ENCODE measurements at places on chromosomes 12 and 14.

DNA sequence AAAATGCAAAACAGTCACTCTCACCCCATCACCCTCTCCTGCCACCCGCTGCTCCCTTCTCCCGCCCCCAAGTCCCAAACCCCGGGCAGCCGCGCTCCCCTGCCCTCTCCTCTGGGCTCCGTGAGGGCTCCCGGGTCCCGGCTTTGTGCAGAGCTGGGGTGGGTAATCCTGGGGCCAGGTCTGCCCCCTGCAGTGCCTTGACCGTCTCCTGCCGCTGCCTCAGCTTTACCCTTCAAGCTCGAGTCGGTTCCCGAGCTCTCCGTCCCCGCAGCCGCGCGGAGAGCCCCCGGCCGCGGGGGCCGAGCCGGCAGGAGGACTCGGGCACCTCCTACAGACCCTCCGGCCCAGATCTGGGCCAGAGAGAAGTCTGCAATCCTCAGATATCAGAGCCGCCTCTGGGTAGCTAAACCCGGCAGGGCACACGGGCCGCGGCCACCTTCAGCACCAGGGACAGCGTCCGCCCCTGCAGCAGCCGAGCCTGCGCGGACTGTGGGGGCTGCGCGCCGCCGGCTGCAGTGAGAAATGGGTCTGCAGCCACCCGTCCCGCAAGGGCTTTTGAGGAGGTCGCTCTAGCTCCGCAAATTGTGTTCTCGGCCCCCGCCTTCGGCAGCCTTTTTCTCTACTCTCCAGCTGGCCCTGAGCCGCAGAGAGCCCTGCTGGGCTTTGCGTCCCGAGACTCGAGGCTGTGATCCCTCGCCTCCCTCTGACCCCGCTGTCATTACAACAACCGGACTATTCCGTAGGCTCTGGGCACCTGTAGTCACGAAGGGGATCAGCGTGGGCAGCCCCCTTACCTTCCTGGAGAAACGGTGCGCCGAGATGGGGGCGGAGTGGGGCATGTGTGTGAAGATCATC lies 1.2 kb downstream of the PRMT8 start:
- DNase-seq = peak; percentile 71

DNA sequence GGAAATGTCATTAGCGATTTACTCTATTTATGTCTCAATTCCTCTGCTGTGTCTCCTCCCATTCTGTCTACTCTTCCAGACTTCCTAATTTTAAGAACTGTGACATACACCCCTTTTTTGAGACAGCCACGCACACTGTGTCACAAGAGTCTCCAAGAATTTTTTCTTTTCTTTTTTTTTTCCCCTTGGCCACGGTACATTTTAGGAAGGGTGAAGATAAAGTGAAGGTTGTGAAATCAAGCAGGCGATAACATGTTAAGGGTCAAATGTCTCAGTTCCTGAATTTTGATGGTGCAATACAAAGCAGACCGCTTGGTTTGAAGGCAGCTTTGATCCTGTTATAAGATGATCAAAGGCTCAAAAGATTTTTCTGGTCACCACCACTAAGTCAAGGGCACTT lies 4.3 kb downstream of the OLR1 start:
- no peak for DNase-seq

GRCh38 chr12:121283841-121284240 lies 12.7 kb downstream of the CAMKK2 start:
- no peak for DNase-seq

DNA sequence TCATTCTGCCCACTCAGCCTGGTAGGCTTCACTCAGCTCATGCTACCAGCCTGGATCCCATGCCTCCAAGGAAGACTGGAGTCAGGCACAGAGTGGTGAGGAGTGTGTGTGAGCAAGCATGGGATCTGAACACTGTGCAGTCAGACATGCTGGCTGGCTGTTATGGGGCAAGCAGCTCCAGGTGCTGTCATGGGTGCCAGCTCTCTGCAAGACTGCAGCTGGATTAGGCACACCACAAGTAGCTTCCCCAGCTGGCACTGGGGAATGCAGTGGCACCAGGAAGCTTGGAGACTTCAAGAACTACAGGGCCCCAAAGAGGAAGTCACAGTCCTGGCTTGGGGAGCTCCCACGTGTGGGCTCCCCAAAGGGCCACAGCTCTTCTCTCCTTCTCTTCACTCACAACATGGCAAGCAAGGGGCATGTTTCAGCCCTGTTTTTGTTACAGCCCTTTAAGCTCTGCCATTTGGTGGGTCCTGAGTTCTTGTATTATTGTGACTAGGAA lies 202.5 kb downstream of the VRK1 start:
- no peak for DNase-seq

GRCh38 chr12:27219693-27220054 lies 24.4 kb upstream of the STK38L start:
- DNase-seq = no peak

DNA sequence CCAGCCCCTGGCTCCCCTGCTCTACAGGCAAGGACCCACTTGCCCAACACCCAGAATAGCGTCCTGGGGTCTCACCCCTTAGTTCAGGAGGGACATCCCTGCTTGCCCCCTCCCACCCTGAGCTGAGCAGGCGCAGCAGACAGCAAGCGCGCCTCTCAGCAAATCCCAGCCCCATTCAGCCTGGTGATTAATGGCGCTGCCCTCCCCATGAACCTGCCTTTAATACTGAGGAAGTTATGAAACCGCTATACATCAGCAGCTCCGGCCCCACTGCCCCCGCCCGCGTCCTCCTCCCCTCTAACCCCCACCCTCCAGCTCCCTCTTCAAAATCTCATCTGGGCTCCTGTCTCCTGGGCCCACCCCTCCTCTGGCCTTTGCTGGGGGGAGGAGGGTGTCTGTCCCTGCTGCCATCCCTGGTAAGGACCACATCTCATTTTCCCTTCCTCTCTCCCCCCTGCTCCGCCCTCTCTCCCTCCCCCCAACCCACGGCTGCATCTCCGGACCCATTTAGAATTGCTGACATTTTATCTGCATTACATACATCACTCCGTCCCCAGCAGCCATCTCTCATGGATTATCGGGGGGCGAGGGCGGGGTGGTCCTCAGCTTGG lies 7.1 kb upstream of the SMUG1 start:
- no peak for DNase-seq

- no peak for DNase-seq
Observed at GRCh38 chr14:60658211-60658690, 9.0 kb upstream of the SIX1 start.

DNA sequence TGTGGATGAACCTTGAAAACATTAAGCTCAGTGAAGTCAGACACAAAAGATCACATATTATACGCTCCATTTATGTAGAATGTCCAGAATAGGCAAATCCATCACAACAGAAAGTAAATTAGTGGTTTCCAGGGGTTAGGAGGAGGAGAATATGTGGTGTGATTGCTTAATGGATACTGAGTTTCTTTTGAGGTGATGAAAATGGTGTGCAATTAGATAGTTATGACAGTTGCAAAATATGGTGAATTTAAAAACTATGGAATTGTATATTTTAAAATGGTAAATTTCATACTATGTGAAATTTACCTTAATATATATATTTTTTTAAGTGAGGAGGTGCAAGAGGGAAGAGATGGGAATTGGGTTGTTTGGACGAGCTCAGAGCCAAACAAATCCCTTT lies 46.3 kb upstream of the KICS2 start:
- no peak for DNase-seq

- no peak for DNase-seq
Observed at GRCh38 chr12:131260954-131261353, 307.2 kb downstream of the ADGRD1 start.

DNA sequence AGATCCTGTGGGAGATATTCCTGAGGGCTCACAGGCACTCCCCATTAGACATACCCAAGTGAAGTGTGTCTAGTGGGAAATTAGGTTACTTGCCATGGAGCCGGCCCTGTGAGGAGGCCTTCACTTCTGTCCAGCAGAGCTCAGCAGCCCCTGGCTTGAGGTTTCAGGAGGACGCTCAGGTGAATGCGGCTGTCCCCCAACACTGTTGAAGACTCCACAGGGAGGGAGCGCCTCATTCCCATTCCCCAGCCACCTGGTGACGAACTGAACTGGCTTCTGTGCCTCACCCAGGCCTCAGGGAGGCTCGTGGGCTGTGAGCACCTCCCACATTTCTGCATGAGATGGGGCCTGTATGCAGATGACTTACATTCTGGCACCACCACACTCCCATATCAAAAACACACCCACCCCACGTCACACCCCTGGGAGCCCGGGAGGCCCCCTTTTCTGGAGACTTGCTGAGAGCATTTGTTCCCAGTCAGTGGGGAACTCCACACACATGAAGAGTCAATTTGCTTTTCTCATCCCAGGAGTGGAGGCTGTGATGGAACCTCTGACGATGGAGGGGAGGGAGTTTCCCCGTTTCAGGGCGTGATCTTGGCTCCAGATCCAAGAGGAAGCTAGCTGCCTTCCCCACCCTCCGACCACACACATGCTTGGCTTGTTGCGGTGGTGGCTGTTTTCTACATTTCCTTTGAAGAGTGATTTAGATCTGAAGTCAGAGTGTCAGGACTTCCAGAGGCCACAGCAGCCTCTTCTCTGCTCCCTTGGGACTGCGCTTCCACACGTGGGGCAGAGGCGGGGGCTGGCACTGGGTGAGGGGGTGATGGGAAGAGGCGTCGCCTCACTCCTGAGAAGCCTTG lies 120.7 kb downstream of the ADGRD1 start:
- no peak for DNase-seq

DNA sequence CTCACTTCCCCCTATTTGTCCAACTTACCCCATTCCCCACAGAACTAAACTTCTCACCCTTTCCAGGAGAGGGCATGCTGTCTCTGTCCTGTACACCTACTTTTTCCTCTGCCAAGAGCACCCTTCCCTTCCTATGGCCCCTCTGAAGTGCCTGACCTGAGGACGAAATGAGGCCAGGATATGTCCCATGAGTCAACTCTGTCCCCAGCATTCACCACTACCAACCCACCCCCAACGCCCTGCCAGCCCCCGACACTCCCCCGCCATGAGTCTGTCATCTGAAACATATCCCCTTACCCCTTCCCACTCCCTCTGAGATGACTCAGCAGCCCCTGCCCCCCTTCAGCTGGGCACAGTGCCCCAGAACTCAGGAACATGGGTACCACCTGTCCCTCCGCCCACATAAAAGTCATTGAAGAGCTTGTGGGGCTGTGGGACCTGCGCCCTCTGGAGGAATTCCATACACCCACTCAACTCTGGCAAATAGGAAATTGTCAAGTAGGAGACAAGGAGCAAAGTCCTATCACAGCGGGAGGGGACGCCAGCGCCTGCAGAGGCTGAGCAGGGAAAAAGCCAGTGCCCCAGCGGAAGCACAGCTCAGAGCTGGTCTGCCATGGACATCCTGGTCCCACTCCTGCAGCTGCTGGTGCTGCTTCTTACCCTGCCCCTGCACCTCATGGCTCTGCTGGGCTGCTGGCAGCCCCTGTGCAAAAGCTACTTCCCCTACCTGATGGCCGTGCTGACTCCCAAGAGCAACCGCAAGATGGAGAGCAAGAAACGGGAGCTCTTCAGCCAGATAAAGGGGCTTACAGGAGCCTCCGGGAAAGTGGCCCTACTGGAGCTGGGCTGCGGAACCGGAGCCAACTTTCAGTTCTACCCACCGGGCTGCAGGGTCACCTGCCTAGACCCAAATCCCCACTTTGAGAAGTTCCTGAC lies 26.3 kb downstream of the ITGA7 start:
- DNase-seq = peak; percentile 59

GRCh38 chr12:51721282-51721940 lies 127.1 kb downstream of the FIGNL2 start:
- DNase-seq = peak; percentile 28

DNA sequence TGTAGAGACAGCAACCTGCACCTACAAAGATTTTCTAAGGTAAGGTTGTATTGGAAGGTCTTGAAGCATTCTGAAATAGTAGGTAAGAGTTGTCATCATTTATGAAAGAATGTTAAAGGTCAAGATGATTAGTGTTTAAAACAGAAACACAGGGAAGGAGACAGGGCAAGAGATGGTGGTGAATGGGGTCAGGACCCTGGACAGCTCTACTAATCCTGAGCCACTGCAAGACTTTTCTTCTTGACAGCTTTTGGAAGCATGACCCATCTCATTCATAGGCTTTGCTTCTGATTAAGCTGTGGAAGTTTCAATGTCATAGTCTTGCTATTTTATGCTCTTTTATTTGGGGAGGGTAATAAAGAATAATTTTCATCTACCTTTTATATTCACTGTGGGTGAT lies 75.5 kb upstream of the CAND1 start:
- no peak for DNase-seq

GRCh38 chr12:96361074-96361473 lies 39.2 kb downstream of the CDK17 start:
- DNase-seq = no peak

DNA sequence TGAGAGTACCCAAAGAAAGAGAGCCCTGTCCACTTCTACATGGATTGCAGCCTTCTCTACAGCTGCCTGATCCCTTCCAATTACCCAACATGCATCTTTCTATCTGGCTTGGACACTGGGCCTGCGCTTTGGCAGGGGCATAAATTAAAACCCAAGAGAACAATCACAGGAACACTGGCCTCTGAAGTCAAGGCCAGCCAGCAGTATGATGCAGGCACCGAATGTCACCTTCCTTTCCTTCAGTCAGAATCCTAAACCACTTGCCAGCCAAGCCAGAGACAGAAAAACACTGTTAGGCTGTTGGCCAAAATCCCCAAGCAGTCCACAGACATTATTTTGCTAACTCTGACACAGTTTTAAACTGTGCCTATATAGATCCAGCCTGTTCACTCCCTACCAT lies 113.7 kb downstream of the DUSP6 start:
- DNase-seq = no peak

GRCh38 chr12:117582135-117582784 lies 220.8 kb upstream of the NOS1 start:
- DNase-seq = no peak

GRCh38 chr14:57205938-57206337 lies 62.8 kb downstream of the EXOC5 start:
- no peak for DNase-seq

DNA sequence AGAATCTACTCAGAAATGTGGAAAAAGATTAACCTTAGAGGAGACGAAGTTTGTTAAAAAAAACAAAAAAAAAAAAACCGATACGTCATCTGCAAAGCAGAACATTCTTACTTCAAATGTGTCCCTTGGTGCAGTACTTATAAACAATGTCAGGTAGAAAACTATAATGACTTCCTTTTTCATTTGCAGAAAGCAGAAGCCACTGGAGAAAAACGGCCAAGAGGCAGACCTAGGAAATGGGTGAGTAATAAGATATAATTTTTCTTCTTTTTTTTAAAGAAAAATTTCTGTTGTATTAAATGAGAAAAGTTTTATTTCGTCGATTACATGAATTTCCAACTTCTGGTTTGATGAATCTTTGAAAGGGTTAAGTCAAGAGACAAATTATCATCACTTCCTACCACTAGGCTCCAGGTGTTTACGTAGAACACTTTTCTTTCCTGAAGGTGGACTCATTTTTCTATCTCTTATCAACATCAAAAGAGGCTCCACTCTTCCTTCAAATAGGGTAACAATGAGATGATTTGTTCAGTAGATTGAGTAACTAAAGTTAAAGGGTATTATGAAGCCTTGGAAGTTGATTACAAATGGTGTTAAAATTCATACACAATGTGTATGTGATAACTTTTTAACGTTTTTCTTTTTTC lies 14.2 kb downstream of the HMGA2 start:
- no peak for DNase-seq

GRCh38 chr12:46217541-46218321 lies 51.1 kb downstream of the SLC38A1 start:
- no peak for DNase-seq

Measured in D341Med (cell line).